ENCODE measurements at places on chromosomes 13 and 19. TPM values are rescaled to one million over a fixed set of nuclear protein-coding genes. Genes with fewer than 3 reads are reported as not detected.

CD70 gene
- total RNA-seq = 4.8 TPM

ADM5 gene
- total RNA-seq = 5.6 TPM

KLK8 gene
- total RNA-seq = not detected

KLF2 gene
- 0.57 TPM for total RNA-seq

PRKACA gene
- total RNA-seq = 66.3 TPM

PVR gene
- total RNA-seq = 18.2 TPM

CADM4 gene
- total RNA-seq = 0.58 TPM

C19orf81 gene
- total RNA-seq = 4.2 TPM

RFPL4A gene
- total RNA-seq = not detected

ZIC2 gene
- not detected for total RNA-seq

DNA sequence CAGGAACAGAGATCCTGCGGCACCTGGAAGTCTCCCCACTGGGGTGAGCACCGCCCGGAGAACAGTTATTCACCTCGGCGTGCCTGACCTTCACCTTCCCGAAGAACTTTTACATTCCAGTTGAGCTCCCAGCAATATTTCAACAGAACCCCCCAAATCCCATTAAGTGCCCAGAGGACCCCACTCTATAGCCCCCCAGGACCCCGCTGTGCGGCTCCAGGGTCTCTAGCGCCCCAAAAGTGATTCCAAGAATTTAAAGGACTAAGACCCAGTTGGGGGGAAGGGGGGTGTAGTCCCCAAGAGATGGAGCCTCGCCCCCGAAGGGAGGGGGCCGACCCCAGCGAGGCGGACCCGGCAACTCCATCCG lies 480 bp downstream of the GPR108 start:
- no peak for DNase-seq

GRCh38 chr13:20580257-20580656 lies 13.3 kb downstream of the IFT88 start:
- no peak for DNase-seq

GRCh38 chr19:49085868-49086232 lies 599 bp downstream of the SNRNP70 start:
- DNase-seq = no peak

DNA sequence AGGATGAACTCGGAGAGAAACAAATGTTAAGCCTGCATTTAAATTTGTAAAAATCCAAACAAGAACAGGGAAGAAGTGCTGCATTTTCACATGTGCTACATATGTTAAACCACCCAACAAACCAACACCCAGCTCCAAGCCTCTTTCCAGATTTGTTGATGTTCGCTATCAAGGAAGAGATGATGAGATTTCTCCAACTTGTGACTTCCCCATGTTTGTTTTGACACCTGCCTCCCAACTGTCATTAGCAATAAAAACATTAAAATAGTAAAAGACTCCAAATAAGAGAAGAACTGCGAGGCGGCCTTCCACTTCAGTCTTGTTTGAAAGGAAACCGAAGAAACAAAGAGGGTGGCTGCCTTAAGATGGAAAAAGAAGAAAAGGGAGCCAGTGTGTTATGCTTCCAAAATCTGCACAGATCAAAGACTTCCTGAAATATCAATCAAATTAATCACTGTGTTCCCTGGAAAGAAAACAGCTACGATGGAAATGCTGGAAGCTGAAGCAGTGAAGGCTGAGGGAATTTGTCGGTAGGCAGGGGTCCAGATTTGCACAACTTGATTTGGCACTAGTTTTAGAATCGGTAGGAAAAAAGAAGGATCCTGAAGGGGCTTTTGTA lies 14.0 kb upstream of the GGACT start:
- DNase-seq = no peak

DNA sequence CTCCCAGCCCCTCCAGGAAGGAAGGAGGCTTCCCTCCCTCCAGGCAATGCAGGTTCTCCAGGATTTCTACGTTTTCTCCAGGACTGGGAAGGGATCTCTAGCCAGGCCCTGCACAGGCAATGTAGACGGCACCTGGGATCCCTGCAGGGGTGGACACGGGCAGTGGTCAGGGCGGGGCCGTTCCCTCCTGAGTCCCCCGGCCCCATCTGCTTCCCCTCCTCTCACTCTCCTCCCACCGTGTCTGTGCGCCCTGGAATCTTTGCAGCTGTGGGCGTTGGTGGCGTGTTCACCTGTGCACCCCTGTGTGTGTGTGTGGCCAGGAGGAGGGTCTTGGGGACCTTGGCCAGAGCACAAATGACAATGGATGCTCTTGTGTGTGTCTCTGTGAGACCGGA lies 10.0 kb downstream of the NRTN start:
- no peak for DNase-seq

DNA sequence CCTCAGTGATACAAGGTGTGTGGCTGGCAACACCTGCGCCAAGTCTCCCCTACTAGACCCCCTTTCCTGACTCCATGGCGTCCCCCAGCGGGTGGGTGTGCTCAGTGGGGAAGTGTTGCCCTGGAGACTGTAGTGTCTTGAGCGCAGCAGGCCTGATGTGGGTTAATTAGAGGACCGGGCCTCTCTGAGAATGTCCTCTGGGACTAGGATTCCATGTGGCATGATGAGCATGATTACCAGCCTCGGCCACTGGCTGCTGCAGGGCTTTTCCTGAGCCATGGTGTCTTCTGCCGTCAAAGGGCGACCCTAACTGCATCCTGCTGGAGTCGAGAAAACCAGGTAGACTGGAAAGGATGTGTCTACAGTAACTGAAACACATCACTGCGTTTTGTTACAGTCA lies 28.1 kb downstream of the MICOS13 start:
- no peak for DNase-seq

DNA sequence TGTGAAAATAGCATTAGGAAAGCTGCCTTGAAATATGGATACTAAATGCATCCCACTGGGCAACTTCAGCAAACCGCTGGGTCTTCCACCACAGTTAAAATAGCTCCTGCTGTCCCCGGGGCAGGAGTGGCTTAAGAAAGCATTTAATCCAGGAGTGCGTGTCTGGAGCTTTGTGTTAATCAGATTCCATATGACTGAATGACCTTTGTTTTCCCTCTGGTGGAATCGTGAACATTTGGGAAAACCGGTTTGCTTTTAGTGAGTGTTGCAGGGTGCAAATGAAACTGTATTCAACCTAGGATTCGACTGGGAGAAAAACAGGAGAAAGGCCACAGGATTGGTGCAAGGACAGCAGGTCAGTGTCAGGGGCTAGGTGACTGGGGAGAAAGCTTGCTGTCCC lies 237.6 kb upstream of the MAB21L1 start:
- no peak for DNase-seq

DNA sequence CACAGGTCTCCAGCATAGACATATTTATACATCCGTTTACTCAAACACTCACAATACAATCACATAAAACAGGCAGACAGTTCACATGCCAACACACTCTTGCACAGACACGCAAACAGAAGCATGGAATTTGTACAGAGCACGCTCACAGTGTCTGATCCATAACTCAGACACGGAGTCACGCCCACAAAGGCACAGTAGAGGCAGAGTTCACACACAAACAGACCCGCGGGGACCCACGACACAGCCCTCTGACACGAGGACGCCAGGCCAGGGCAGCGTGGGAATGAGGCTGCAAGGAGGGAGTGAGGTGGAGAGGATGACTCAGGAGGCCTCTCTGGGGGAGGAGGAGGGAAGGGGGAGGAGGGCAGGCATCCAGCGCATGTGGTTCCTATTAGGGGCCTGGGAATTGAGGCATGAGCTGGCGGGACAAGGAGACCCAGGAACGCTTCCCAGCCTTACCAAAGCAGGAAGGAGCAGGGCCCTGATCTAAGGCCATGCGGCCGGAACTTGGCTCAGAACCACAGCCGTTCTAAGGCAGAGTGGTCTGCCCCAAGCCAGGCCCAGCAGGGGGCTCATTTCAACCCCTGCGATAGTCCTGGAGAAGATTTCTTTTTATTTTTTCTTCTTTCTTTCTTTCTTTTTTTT lies 9.1 kb upstream of the OLFM2 start:
- DNase-seq = no peak

- peak; percentile 58 for DNase-seq
Measured at GRCh38 chr19:51327066-51328001, 14.6 kb downstream of the VSIG10L start.

DNA sequence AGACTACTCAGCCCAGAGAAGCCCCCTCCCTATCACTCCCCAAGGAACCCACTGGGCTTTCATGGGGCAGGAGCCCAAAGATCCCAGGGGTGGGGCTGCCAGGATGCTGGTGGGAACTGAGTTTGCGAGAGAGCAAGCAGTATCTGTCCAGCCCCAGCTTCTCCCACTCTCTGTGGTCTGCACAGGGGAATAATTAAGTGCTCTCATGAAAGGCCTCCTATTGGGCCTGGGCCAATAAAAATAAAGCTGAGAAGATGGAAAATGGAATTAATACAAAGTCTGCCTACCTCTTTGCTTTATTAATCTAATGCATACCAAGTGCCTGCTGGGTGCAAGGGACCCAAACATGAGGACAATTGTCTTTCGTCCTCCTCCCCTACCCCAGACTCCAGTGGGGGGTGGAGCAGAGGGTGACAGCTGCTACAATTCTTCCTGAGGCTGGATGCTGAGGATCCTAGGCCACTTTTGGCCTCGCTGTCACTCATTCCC lies 5.4 kb downstream of the DDX39A start:
- DNase-seq = no peak

GRCh38 chr19:17304386-17305215 lies 1.1 kb upstream of the MRPL34 start:
- DNase-seq = no peak

DNA sequence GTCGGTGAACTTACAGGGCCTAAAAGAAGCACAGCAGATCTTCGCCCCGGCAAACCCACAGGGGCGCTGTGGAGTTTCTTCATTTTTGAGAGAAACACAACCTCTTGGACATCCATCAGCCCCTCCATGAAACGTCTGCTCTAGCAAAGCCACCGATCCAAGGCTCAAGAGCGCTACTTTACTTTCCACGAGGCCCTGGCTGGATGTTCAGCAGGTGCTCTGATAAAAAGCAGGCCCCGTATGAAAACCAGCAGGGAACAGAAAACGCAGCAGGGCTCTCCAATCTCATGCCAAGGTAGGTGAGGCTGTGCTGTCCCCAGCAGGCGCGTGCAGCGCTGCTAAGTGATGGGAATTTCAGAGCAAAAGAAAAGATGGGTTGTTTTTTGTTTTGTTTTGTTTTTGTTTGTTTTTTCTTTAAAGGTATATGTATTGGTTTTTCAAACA lies 86.7 kb downstream of the IRS2 start:
- DNase-seq = no peak

- DNase-seq = no peak
Measured at GRCh38 chr13:29118471-29118870, 298.3 kb downstream of the MTUS2 start.

DNA sequence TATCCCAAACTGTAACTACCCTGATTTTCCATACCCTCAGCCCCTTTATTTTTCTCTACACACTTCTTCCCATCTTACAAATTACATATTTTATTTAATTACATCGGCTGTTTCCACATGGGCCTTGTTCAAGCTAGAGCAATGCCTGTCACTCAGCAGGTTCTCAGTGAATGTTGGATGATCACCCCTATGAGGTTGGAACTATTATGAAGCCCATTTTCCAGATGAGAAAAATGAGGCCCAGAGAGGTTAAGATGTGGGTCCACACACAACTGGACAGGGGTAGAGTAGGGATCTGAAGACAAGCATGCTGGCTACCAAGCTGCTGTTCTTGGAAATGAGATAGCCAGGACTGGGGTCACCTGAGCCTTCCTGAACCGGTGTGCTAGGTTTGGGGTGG lies 10.0 kb downstream of the MAG start:
- DNase-seq = no peak

GRCh38 chr13:114131583-114132418 lies 622 bp downstream of the RASA3 start:
- DNase-seq = no peak

- no peak for DNase-seq
Measured at GRCh38 chr13:26693749-26694463, 66.7 kb downstream of the GPR12 start.

- DNase-seq = no peak
Measured at GRCh38 chr19:49326165-49326704, 1.2 kb upstream of the SLC6A16 start.

GRCh38 chr13:70905035-70905434 lies 796.8 kb upstream of the KLHL1 start:
- no peak for DNase-seq
